ENCODE measurements at places on chromosomes 4 and X.

DNA sequence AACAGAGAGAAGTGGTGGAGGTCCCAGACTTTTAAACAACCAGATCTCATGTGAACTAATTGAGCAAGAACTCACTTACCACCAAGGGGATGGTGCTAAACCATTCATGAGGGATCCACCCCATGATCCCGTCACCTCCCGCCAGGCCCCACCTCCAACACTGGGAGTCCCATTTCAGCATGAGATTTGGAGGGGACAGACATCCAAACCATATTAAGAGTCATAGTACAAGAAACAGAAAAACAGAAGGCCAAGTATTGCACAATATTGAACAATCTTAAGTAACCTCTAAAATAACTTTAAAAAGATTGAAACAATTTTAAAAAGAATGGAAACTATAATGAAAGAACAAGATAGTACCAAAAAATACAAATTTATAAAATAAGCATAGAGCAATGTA, 110.0 kb downstream of the CBR4 start:
- no peak for DNase-seq

DNA sequence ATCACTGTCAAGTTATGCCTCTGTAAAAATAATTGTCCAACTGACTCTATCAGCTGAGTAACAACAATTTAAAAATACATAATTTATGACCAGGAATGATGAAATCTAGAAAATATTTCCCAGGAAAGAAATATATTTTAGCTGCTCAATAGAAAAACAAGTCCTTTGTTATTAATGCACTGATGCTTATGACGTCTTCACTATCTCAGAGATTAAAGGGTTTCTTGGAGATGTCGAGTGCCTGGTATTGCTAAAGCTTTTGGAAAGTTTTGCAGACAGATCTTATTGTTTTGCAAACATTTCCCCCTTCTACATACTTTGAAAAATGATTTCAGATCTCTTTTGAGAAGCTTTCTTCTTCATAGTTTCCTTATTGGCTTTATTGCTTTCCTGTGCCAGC, 154.6 kb upstream of the RPS6KA3 start:
- DNase-seq: no peak

DNA sequence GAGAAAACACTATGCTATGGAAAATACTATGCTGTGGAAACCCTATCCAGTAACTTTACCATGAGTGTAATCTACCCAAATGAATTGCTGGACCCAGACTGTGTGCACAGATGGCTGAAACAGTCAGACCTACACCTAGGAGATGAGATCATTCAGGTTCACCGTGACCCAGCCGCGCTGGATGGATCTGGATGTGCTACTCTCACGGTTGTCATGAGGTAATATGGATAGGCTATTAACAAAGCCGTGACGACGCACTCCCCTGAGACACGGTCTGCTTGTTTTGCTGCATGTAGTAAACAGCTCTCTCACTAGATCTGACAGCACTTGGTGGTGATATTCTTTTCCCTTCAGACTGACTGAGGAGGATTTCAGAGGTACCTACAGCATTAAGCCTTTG, 832.5 kb upstream of the GRID2 start:
- no peak for DNase-seq

- DNase-seq: no peak
Measured at GRCh38 chrX:44422631-44423030, 79.2 kb upstream of the EFHC2 start.

- DNase-seq: no peak
Measured at GRCh38 chr4:99324361-99324760, 3.2 kb upstream of the ADH1B start.

DNA sequence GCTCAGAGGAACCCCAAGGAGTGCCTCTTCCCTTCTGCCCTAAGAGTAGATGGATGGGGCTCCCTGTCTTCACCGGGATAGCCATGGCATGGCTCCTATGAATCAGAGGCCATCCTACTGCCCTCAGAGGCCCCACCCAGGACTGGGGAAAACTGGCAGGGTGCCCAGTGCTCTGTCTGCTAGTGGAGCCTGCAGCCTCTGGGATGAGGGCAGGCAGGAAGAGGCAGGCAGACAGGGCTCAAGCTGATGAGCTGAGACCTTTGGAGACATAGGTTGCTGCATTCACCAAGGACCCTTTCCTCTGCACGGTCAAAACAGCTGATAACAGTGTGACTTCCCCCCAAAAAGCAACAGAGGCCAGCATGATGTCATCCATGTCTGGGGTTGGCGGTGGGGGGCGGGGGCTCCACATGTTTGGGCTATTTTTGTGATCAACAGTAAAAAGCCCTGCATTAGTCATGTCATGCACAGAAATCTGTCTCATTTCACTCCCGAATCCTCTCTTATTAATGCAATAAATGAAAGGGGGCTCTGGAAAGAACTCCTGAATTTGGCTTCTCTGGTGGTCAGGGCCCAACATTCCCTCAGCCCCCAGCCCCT, 207.6 kb upstream of the MAMLD1 start:
- peak; percentile 16 for DNase-seq

DNA sequence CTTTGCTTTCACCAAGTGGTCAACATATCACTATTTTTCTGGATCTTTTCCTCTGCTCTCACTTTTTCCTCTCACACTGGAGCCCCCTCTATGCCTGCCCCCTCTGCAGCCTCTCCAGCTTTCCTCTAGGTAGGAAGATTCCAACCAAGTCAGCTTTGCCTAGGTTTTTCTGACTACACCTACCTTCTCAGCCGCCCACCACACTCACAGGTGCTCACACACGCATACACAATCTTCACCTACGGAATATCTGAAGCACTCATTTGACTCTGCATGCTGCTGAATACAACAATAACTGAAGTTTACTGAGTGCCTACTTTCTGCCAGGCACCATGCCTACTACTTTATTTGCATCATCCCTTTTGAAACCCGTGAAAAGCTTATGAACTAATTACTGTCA, 328.0 kb downstream of the PPP3CA start:
- DNase-seq: no peak

DNA sequence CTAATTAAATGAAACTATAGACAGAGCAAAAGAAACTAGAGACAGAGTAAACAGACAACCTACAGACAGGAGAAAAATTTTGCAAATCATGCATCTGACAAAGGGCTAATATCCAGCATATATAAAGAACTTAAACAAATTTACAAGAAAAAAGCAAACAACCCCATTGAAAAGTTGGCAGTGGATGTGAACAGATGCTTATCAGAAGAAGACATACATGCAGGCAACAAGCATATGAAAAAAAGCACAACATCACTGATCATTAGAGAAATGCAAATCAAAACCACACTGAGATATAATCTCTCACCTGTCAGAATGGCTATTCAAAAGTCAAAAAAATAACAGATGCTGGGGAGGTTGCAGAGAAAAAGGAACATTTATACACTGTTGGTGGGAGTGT, 14.8 kb downstream of the ZNF280C start:
- DNase-seq: no peak
